ENCODE measurements at places on chromosomes 2 and 18.

GRCh38 chr2:20350041-20350712 is 467 bp downstream of the PUM2 start:
- peak; percentile 50 for DNase-seq

GRCh38 chr2:38406597-38407110 is 29.6 kb upstream of the ATL2 start:
- no peak for DNase-seq

GRCh38 chr2:239438995-239439753 is 38.4 kb upstream of the HDAC4 start:
- no peak for DNase-seq

GRCh38 chr18:79502782-79503181 is 107.1 kb downstream of the NFATC1 start:
- DNase-seq: no peak

DNA sequence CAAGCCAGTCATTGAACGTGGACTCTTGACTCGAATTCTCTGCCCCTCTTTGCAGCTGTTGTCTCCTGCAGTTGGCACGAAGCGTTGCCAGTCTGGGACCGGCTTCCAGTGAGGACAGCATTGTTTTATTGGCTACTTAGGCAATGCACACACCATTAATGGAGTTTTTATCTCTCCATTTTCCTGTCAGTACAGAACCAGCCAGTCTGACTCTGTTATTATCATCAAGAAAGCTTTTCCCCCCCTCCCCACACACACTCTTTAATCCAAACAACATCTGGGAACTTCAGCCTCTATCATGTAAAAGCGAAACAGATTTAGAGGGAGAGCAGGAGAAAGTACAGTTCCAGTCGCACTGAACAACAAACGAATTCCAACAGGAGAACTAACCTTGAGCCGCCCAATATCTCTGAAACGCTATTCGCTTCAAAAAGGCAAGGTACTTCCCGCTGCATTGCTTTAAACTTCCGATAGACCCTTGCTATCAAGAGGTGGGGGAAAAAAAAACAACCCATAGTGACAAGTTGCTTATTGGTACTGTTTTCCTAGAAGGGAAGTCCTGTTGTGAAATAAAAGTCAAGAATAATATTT is 38.2 kb downstream of the ACVR1 start:
- no peak for DNase-seq

DNA sequence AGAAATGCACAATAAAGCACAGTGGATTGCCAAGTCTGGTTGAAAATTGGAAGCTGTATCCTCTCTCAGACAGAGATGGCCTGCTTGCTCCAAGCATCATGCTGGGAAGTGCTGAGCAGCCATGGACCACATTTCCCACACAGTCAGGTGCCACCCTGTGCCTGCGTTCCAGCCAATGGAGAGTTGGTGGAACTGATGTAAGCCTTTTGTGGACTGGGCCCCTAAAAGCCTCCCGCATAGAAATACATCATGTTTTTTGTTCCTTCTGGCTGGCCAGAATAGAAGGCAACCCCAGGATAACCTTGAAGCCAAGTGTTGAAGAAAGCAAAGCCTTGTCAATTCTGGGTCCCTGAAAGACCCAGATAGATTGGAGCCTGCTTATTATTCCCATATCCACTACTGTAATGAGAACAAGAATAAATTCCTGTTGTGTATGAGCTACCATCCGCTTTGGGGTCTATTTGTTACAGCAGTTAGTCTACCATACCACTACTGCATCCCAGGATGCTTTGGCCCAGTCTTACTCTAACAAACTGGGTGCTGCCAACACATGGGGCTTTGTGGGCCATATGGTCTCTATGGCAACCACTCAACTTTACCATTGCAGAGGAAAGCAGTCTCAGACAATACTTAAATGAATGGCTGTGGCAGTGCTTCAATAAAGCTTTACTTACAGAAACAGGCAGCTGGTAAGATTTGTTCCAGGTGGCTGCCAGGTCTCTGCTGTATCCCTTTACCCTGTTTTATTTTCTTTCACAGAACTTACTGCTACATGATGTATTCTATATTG is 65.4 kb downstream of the POLE4 start:
- DNase-seq: no peak

DNA sequence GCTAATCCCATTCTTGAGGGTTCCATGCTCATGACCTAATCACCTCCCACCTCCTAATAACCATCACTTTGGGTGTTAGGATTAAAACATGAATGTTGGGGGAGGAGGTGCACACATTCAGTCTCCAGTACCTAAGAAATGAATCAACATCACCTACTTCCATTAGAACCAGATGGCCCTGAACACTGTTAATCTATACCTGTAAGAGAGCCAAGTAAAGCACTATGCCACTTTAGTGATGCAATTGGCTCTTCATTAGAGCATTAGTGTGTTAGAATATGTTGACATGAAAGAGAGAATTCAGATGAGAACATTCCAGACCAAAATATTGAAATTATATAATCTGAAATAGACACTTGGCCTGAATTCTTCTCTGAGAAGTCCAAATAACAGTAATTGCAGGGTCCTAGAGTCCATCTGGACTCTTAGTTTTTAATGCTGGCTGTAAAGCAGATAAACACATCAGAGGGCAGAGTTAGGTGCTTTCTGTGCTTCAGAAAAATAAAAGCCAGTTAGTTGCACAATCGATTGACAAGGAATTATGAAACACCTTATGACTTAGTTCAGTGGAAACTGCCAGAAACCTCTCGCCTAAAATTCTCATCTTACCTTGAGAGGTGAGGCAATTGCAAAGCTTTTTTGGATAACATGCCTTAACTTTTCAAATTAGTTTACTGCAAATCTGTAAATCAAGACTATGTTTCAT is 923.7 kb downstream of the SLC4A3 start:
- DNase-seq: no peak
